Vagina (tissue), 2 donors: ENCODE measurements at places on chromosomes 16 and 17.

DNA sequence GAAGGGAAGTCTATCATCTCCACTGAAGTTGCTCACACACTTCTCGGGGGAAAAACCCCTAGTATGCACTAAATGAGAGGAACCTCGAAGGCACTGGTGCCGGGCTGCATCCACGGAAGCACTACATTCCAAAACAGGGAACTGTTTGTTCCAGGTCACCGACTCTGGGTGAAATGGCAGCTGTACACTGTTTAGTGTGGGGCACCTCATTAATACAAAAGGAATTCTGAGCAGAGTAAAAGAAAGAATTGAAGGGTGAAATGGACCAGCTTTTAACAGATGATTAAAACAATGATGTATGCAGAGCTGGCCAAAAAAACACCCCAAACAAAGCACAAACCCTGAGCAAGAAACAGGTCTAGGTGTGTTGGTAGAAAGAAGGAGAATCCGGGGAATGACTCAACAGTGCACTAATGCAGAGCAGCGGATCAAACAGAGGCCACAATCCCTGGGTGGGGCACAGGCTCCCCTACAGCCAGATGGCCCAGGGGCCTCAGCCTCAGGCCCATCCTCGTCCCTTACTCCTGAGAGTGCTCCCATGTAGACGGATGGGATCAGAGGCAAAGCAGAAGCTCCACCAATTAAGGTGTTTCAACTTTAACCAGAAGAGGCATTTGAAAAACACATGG is 161.5 kb downstream of the ZFHX3 start:
- no peak for DNase-seq

- DNase-seq: no peak
These were observed 33.0 kb upstream of the TMC5 start for GRCh38 chr16:19384656-19385055.

- DNase-seq: no peak
These were observed 77.1 kb upstream of the RPL38 start for GRCh38 chr17:74126179-74126900.

GRCh38 chr16:5024632-5025031 is 9.1 kb downstream of the NAGPA start:
- DNase-seq: no peak

- DNase-seq: no peak
These were observed 28.4 kb downstream of the DNAH2 start for GRCh38 chr17:7745748-7746470.

- DNase-seq: no peak
These were observed 30.5 kb downstream of the GINS3 start for GRCh38 chr16:58422809-58423208.

DNA sequence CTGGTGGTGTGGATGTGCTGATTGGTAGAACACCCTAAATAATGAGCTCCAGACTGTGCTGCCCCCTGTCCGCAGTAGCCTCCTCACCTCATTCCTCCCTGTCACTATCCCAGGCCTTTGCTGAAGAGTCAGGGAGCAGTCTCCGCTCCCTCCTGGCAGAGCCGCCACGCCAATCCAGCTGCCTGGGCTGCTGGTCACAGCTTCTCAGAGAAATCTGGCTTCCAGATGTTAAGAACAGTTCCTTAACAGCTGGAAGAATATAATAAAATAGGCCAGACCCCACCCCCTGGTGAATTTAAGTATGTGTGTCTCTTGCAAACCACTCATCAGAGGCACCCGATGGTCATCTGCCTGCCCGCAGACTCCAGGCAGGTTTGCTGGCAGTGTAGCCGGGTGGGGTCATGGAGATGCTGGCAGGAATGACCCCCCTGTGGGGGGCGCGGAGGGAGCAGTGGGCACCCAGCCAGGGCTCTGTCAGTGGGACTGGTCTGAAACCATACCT is 161.0 kb downstream of the CCDC182 start:
- DNase-seq: no peak

- no peak for DNase-seq
These were observed 11.5 kb upstream of the HYDIN start for GRCh38 chr16:71242036-71242435.

DNA sequence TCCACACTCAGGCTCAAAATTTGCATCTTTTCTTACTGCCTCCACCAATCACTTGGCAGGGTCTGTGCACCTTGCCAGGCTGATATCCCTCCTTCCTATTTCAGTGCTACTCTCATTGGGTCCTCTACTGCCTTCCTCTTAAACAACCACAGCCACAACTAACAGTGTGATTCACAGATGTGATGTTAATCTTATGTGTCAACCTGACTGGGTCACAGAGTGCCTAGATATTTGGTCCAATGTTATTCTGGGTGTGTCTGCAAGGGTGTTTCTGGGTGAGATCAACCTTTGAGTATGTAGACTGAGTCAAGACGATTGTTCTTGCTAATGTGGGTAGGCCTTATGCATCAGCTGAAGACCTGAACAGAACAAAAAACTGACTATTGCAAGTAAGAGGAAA is 51.3 kb upstream of the IRX6 start:
- no peak for DNase-seq

DNA sequence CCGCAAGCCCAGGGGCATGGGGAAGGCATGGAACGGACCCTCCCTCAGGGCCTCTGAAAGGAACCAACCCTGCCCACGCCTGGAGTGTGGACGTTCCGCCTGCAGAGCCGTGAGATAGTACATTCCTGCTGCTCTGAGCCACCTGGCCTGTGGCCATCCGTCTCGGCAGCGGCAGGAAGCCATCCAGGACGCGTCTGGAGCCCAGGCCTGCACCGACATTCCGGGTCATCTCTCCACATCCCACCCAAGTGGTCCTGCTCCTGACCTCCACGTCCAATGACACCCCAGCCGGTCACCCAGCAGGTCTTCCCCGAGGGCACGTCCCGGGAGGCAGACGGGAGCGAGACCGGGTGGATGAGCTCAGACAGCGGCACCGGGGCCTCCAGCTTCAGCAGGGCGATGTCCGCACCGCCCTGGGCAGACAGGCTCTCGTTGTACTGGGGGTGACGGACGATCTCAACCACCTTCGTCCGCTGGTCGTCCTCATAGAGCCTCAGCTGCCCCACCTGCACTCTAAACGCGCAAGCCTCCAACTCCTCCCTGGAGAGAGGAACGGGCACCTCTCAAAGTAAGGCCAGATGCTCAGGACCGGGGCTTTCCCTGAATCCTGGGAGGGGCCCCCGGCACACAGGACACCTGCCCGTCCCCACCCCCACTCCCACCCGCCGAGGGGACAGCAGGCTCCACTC is 21.3 kb upstream of the UBE2I start:
- DNase-seq: no peak

GRCh38 chr17:65977041-65977440 is 214.9 kb downstream of the CEP112 start:
- DNase-seq: no peak

DNA sequence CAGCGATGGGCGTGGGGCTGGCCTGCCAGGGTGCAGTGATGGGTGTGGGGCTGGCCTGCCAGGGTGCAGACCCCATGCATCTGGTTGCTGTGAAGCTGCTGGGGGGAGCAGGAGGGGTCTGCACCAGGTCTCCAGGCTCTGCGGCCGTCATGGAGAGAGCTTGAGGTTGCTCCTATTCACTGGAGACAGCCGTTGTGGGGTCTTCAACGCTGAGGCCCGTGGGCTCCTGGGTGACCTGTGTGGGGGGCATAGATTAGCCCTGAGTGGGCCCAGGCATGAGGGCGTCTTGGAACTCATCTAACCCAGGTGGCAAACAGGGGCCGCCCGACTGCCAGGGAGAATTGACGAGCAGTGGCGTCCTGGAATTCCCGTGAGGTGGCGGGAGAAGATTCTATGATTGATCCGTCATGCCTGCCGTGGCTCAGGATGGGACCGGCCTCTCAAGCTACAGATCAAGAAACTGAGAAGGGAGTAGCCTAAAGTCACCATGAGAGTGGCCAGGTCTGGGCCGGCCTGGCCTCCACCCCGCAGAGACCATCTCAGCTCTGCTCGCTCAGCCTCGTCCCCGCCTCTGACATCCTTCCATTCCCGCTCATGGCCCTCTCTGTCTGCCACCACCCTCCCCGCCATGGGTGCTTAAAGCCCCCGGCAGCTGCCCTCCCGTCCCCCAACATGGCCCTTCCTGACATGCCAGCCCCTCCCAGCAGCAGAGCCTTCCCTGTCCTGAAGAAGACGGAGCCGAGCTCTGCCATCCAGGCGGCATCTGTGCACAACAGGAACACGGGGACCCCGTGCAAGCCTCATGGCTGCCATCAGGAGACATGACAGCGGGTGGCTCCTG is 50.7 kb upstream of the ACSF3 start:
- DNase-seq: no peak

- DNase-seq: no peak
These were observed 313.6 kb downstream of the GRIN2A start for GRCh38 chr16:9868606-9869149.

- no peak for DNase-seq
These were observed 15.0 kb upstream of the RGS9 start for GRCh38 chr17:65121916-65122806.

GRCh38 chr17:82519971-82520903 is 705 bp downstream of the FOXK2 start:
- DNase-seq: no peak

- no peak for DNase-seq
These were observed 658 bp upstream of the ZNF771 start for GRCh38 chr16:30406795-30407101.

GRCh38 chr16:28845761-28846079 is 428 bp downstream of the TUFM start:
- DNase-seq: no peak

GRCh38 chr17:76710863-76711611 is at the start of gene MXRA7:
Gene MXRA7 (minus strand): TSS chr17:76710965. CDS start chr17:76710946, 19 bp downstream.
- DNase-seq: no peak

- DNase-seq: no peak
These were observed 413.5 kb upstream of the PSMD7 start for GRCh38 chr16:73883126-73883525.

GRCh38 chr16:47162670-47163420 is 19.1 kb upstream of the NETO2 start:
- no peak for DNase-seq

DNA sequence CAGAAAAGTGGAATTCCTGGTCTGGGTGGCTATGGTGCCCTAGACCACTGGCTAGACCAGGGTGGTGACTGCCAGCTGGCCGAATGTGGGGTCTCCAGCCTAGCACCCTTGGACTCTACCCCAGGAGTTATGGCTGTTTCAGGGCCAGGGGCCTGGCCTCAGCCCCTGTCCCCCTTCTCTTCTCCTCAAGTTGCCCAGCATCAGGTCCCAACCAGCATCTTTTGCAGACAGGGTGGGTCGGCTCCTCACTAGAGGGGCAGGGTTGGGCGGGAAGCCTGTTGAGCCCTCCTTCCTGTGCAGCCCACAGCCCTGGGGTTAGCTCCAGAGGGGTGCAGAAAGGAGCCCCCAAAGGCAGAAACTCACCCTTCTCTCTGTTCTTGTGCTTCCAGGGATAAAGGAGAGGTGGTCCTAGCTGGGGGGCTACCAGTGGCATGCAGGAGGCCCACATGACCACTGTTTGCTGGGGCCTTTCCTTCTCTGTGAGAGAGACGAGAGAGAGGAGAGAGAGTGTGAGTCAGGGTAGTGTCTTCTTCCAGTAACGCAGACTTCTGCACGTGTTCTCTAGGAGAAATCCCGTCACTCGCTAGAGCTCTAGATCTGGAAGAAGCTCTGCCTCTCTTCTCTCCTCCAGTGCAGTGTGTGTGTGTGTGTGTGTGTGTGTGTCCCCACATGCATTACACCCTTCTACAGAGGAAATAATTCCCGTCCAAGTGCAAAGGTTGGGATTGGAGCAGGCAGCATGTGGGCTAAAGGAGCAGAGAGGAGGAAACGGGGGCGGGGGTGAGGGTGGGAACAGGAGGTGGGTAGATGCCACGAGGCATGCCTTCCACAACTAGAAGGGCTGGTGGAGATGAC is 209.4 kb downstream of the SEC14L1 start:
- DNase-seq: no peak

- no peak for DNase-seq
These were observed 80.4 kb upstream of the ERCC4 start for GRCh38 chr16:13839577-13839976.

- no peak for DNase-seq
These were observed 306.3 kb upstream of the HSBP1 start for GRCh38 chr16:83501481-83501880.

GRCh38 chr17:64617125-64617780 is 44.9 kb downstream of the SMURF2 start:
- no peak for DNase-seq

- no peak for DNase-seq
These were observed 260.5 kb downstream of the CBLN1 start for GRCh38 chr16:49021136-49021535.

GRCh38 chr17:75344666-75345065 is 55.4 kb upstream of the SLC25A19 start:
- DNase-seq: no peak

DNA sequence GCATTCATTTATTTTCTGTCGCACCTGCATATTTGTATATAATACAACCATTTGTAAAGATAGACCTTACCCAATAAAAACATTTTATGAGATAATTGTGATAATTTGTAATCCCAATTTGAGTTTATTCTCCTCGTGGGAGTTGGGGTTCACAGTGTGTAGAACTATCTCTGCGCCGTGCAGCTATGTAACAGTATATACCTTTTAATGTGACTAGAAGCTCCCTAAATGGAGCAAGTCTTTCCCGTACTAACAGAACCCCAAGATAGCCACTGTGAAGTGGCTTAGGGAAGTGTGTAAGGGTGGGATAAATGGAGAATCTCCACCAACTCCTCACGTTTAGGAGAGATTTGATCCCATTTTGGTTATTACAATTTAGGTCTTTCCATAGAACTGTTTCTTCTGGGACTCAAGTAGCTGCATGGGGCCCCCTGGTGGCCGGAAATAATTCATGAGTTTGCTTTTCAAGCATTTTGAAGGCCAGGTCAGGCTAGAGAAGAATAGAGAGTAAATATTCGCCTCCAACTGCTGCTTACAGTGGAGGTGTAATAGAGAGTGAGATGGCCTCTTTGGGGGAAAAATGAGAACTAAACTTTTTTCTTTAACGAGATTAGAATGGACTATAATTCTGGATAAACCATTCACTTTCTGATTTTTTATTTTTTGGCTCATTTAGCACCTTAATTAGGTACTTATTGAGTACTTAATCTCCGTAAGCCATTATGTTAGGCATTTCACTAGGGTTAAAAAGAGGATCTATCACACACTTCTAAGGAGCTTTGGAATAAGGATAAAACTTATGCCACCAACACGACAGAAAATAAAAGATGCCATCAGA is 4.5 kb downstream of the TMEM100 start:
- DNase-seq: no peak

- DNase-seq: no peak
These were observed 23.0 kb downstream of the SLC35G3 start for GRCh38 chr17:35170968-35171771.

GRCh38 chr17:67221062-67221998 is 23.7 kb downstream of the HELZ start:
- no peak for DNase-seq

- no peak for DNase-seq
These were observed 182.5 kb downstream of the SNX29 start for GRCh38 chr16:12159028-12159427.

DNA sequence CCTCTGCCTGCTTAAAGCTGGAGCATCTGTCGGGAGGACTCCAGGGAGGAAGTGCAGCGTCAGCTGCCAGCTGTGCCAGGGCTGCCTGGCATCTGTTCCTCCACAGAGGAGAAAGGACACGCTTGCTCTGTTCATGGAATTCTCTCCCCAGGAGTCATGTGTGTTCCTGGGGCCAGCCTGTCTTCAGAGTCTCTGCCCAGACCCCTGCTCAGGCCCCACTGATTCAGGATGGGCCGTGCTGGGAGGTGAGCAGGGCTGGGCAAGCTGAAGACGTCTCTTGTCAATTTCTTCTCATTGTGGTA is 24.2 kb downstream of the CRISPLD2 start:
- no peak for DNase-seq
